ENCODE measurements at places on chromosomes 6 and 20.
A peak's percentile ranks its signal among the peaks of the same experiment; 100 is the strongest.

DNA sequence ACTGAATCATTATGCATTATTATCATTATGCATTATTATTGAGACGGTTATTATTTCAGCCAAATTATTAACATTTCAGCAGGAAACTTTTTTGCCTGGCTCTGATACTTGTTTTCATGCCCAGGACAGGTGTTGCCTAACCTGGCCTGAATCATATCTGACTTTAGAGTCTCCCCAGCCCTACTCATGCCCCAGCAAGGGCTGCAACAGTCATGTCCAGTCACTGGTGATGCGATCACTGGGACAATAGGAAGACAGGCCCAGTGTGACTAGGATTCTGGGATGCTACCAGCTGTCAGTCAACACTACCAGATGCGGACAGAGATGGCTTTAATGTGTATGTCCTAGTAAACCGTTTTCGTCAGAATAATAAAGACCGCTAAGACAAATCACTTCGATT is 285.0 kb downstream of the KHDC1L start:
- no peak for DNase-seq

- no peak for DNase-seq
Observed at GRCh38 chr6:144678844-144679243, 393.7 kb downstream of the UTRN start.

GRCh38 chr6:106617302-106617701 is 12.0 kb downstream of the RTN4IP1 start:
- no peak for DNase-seq

DNA sequence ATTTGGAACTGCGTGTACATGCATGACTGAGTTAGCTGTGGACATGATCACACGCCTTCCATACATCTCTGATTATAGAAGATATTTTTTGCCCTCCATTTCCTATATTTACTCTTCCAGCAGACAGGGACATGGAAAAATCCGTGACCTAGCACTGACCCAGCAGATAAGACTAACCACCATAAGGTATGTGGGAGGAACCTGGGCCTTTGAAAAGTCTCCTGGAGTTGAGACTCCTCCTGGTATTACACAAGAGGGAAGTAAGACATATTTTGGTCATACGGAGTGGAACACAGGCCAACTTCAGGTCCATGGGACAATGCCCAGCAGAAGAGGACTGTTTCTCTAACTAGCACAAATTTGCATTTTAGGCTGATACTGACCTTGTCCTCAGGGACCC is 13.7 kb upstream of the SIRPB1 start:
- DNase-seq = no peak

GRCh38 chr6:11391934-11392777 is 145.4 kb upstream of the TMEM170B start:
- no peak for DNase-seq

DNA sequence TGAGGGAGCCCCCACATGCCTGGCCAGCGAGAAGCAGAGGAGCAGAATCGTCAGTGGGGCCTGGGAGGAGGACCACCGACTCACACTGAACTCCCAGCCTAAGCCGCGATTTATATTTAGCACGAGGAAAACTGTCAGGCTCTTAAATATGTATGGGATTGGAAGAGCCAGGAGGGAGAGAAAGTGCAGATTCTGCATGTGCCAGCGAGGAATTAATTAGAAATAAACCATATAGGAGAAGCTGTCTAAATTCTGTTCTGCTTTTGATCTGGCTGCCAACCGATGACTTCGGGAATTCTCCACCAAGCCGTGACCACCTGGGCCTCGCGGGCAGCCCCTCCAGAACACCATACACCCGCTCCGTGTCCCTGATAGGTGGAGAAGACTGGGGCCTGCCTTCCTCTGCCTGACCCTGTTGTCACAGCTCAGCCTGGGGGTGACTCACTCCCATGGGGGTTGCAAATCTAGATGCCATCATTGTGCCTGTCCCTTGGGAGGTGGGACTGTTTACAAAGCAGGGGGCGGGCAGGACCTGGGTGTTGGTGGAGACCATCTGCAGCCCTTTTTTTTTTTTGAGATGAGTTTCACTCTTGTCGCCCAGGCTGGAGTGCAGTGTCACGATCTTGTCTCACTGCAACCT is 91.1 kb upstream of the PMEPA1 start:
- DNase-seq = no peak

GRCh38 chr20:10487142-10488136 is 52.3 kb downstream of the SLX4IP start:
- DNase-seq = no peak

DNA sequence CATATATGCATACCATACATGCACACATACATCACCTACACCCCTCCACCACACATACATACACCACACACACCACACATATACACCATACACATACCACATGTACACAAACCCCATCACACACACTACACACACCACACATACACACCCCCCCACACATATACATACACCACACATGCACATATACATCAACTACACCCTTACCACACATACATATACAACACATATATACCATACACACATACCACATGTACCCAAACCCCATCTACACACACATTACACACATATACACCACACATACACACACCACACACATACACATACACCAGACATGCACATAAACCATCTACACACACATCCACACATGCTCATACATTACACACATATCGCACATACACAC is 52.7 kb downstream of the DAAM2 start:
- DNase-seq = no peak

- peak; percentile 52 for DNase-seq
Observed at GRCh38 chr20:634148-634925, 18.7 kb downstream of the SRXN1 start.

GRCh38 chr6:154071236-154071635 is 32.2 kb downstream of the OPRM1 start:
- DNase-seq = no peak

DNA sequence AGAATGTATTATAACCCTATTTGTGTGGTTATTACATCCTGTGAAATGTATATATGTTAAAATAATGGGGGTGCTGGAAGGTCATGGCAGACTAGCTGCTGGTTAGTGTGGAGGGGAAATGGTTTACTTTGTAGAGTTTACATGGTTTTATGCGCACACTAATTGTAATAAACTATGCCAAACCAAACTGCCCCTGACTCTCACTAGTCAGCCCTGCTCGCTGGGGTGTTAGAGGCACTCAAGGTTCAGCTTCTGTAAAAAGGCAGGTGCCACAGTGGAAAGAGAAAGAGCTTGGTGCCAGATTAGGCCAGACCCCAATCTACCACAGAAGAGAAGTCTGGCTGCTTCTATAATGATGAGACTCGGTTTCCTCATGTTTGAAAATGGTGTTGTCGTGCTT is 52.7 kb downstream of the GOPC start:
- DNase-seq = no peak

DNA sequence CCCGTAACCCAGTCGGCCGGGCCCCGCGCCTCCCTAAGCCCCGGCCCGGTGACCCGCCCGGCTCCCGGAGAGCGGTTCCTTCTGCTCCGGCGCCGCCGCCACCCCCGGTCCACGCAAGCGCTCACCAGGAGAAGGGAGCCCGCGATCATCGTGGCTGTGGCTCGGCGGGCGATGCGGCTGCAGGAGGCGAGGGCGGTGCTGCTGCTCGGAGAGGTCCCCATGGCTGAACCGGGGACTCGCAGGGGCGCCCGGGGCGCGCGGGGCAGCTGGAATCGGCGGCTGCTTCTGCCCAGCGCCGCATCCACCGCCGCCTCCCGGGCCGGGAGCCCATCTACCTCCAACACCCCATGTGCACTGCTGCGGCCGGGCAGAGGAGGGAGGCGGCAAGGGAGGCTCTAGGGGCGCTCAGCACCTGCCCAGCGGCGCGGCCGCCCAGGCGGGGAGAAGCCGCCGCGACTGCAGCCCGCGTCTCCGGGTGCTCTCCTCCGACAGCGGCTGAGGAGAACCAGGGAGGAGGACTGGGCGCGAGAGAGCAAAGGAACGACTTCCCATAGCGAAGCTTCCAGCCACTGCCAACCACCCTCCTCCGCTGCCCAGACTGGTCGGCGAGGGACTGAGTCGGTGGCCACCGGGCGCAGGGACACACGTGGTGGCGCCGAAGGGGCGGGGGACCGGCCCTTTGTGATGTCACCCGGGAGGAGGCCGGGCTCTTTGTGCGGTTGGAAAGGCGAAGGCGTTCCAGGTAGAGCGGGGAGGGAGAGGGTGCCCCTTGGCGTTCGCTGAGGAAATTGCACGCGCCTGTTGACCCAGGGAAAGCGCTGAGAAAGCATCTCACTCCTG is at the start of gene TNFRSF21:
TSS of gene TNFRSF21 (minus strand) at position 615 of the 840 bp plus-strand sequence. CDS start at position 221, 394 bp downstream.
- DNase-seq = peak; percentile 97

- no peak for DNase-seq
Observed at GRCh38 chr20:8515810-8516435, 383.9 kb downstream of the PLCB1 start.

DNA sequence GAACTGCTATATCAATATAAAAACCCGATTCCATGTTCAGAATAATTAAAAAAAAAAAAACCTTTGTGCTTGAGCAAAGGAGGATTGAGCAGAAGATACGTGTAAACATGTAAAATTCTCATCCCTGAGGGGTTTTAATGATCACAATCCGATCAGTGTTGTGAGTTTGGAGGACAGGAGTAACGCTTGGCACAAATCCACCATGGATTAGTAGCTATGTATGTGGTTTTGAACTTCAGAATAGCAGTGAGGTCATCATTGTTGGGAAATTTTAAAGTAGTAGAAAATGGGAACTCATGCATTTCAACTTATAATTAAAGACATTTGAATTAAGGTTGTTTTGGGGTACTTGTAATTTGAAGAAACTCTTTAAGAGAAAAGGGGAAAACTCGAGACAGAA is 203.2 kb downstream of the RPS12 start:
- DNase-seq = no peak

DNA sequence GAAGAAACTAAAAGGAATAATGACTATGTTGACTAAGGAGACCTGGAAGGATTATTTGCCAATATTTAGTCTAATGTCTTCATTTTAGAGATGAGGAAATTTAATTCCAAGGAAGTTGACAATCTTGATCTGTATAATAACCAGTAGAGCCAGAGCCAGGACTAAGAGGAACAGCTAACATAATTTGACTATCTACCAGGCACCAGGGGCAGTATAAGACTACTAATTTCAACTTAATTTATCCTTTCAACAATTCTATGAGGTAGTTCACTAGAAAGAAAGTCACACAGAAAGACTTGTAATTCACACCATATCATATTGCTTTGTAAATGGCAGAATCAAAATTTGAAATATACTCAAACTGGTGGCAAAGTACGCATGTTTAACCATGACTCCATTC is 273.0 kb upstream of the STXBP5 start:
- DNase-seq = no peak

- DNase-seq = no peak
Observed at GRCh38 chr6:80436663-80437062, 330.2 kb downstream of the BCKDHB start.

DNA sequence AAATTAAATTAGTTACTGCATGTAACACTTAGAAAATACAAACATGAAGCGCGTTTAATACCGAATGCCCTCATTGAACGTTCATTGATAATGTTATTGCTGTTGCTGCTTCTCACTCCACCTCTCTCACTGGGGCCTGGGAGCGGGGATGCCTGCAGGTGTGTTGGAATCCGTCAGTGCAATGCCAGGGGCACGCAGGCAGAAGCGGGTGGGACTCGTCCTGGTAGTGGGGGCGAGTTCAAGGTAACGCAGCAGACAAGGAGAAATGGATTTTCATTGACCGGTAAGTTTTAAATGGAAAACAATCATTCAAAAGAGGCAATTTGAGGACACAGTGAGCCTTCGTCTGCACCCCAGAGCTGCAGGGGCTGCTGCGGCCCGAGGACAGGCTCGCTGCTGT is 71.2 kb upstream of the AFDN start:
- DNase-seq = peak; percentile 16

DNA sequence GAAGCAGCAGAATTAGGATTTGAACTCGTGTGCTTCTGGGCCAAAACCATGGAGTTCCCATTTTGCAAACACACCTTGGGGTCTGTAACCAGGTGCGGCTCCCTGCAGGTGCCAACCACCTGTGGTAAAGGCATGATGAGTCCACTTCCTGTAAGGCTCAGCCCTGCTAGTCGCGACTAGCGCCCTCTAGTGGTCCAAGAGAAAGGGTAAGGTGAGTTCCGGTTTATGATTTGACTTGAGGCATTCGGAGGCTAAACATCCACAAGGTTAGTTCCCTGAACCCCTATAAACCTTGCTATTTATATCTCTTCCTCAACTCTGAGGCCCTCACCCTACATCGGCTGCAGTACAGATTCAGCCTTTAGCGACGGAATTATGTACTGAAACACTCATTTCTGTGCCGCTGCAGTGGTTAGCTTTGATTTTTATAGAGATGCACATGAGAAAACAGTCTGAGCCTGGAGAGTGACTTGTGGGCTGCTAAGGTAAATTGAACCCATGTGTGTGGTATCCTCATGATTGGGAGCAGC is 173.4 kb downstream of the PLCB1 start:
- DNase-seq = peak; percentile 64

- DNase-seq = peak; percentile 99
Observed at GRCh38 chr20:45880988-45881788, at the start of gene ZSWIM1. ZSWIM1 (plus strand) TSS chr20:45881227; CDS start chr20:45882593, 1,366 bp downstream.

DNA sequence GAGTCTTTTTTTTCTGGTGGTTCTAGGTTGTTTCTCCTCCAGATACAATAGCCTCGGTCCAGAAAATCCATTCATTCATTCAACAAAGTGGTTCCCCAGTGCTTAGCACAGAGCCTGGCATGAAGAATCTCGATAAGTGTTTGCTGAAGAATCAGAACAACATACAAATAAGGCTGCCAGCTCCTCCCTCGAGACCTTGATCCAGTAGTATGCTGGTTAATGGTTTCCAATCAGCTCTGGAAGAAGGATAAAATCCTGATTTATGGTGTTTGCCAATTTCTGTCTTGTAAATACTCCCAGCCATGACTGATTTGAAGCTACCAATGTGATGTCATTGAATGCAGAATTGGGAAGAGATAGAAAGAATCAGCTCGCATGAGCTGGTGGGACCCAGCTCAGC is 3.3 kb downstream of the HSPA12B start:
- no peak for DNase-seq

GRCh38 chr20:38825901-38826625 is 20.6 kb downstream of the PPP1R16B start:
- DNase-seq = no peak
